Stimulated activated CD4-positive, alpha-beta T cell treated with anti-CD3 and anti-CD28 coated beads, TNF-alpha, amount 100 ng/mL, for 1 hour (primary cell): ENCODE measurements at places on chromosomes 2 and 18.

DNA sequence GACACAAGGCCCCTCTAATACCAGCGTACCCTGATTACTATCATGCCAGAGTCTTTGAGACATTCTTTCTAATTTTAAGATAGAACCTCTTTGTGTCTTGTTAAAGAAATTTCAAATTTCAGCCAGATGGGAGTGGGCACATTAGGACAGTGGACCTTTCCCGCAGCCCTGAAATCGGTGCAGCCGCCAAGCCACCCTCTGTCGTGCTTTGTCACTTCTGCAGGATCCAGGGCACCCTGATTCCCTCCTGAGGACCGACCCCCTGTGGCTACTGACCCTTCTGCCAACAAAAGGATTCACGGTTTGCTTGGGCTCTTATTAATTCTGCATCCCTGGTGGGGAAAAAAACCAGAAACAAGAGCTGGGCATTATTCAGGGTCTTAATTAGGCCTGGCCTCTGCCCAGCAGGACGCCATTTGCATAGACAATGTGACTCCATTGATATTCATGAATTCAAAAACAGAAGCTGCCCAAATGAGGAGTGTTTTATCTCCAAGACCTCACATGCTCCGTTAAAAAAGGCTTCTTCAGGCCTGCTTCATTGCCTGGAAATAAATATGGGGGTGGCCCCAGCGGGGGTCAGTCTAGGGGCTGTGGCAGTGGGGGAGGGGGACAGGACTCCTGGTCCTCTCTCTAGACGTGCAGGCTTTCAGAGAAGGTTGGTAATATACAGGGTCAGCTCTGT is 116.9 kb downstream of the ALPK2 start:
- DNase-seq = no peak

- DNase-seq = no peak
Observed at GRCh38 chr2:237306787-237307170, 107.2 kb downstream of the COL6A3 start.

DNA sequence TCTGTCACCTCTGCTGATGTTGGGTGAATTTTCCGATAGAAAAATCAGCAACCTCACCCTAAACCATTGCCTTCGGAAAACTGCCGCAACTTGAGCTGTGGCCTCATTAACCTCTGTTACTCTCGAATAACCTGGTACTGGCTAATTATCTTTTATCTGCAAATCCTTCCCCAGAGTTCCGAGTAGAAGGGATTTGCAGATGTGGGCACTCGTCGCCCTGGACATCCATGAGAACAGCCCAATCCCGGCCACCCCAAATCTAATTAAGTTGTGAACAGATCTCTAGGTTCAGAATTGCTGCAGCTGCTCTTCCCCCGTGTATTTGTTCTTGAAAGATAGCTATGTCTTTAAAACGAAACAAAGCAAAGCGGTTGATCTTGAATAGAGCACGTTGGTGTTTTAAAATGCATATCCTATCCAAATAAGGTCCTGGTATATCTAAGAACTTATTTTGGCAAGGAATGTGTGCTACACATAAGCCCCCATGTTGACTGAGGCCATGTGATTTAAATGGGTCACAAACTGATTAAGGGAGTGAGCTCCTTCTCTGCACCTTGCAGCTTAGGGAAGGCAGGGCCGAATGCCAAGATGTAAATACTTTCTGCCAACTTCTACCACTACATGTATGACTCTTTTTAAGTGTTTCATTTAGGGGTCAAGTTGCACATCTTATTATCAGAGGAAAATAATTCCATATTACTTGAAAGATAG is 88.2 kb downstream of the MTCL1 start:
- DNase-seq = no peak

DNA sequence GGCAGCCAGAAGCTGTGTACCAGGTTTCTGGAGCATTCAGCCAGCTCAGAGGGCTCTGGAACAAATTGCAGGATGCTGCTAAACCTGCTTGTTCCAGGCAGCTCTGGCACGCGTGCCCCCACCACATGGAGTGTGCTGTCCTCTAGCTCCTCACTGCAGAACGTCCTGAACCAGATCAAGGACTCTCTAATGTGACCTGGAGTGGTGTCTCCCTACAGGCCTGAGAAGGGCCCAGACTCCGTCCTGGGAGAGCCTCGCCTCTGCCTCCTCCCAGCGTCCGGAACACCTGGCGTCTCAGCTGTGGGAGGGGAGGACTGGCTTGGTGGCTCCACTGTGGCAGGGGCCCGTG is 115.6 kb upstream of the GPC1 start:
- DNase-seq = no peak

- no peak for DNase-seq
Observed at GRCh38 chr2:68151037-68151436, 6.7 kb upstream of the PNO1 start.
